T-helper 9 cell (primary cell): ENCODE measurements at places on chromosomes 1 and 21.

DNA sequence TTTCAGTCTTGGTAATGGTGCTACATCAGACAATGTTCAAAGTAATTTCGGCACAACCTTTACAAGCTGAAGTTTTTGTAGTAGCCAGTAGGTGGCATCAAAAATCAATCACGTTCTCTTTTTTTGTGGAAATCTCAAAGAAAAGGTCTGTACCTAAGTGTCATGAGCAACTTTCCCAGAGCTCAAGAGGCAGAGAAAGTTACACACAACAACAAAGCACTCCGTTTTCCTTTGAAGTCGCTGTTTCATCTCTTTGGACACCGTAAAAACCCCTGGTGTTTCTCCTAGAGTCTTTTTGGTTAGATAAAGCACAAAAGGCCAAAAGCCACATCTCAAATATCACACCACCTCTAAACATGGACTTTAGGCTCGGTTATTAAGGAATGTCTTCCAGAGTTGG is 131.6 kb downstream of the LHX8 start:
- no peak for DNase-seq

DNA sequence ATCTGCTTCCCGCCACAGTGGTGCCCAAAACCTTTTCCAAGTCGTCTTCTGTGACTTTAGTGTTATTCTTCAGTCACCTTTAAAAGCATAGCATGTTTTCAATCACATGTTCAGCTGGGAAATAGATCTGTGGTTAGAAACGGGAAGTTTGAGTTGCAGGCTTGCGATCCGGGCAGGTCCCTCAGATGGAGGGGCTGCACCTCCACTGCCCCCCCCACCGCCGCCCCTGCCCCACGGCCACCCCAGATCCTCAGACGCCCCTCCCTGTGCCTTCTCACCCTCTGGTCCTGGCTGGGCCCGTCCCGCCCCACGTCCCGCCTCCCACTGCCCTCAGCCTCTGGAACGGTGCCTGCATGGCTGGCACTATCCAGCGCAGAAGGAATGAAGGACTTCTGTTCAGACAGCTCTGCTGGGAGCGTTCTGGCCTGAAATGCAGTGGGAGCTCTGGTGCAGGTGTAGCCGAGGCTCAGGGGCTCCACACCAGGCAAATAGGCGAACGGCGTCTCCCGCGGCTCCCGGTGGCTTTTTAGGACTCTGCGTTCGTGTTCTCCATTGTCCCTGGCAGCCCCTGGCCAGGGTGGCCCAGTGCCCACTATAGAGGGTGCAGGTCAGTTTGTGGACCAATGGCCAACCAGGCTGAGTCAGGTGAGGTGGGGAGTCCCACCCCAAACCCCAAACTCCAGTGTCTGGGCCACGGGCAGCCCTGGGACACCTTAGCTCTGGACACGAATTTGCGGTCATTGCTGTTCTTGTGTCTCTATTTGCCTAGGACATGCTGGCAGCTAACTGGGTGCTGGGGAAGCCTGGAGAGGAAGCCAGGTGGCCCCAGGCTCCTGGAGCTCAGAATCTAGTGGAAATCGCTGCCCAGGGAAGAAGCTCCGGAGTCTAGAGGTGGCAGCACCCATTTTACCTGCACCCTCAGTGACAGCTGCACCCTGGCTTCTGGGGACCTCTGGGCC is 67.1 kb downstream of the FAAP20 start:
- DNase-seq: no peak

DNA sequence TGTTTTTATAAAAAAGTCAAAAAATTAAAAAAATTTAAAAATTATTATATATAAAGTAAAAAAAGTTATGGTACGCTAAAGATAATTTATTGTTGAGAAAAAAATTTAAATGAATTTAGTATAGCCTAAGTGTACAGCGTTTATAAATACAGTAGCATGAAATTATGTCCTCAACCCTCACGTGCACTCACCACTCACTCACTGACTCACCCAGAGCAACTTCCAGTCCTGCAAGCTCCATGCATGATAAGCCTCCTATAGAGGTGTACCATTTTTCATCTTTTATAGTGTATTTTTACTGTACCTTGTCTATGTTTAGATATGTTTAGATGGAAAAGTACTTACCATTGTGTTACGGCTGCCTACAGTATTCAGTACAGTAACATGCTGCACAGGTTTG is 5.1 kb downstream of the DISC1 start:
- no peak for DNase-seq

- DNase-seq: no peak
Observed at GRCh38 chr1:3864884-3865283, 7.6 kb downstream of the DFFB start.

DNA sequence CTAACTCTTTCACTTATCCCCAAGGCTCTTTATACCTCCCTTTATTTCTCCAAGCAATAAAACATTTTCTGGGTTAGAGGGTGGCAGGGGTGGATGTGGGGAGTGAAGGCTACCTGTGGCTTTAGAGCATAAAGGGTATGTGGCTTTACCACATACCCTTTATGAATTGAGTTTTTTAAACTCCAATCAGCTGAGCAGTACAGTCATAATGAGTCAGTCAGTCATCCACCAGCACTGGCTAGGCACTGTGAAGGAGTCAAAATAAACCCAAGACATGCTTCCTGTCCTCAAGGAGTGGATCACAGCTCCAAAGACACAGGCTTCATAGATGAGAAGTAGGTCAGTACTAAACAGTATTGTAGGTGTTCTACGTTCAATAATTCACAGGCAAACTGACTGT is 2.6 kb upstream of the TDRD10 start:
- no peak for DNase-seq

DNA sequence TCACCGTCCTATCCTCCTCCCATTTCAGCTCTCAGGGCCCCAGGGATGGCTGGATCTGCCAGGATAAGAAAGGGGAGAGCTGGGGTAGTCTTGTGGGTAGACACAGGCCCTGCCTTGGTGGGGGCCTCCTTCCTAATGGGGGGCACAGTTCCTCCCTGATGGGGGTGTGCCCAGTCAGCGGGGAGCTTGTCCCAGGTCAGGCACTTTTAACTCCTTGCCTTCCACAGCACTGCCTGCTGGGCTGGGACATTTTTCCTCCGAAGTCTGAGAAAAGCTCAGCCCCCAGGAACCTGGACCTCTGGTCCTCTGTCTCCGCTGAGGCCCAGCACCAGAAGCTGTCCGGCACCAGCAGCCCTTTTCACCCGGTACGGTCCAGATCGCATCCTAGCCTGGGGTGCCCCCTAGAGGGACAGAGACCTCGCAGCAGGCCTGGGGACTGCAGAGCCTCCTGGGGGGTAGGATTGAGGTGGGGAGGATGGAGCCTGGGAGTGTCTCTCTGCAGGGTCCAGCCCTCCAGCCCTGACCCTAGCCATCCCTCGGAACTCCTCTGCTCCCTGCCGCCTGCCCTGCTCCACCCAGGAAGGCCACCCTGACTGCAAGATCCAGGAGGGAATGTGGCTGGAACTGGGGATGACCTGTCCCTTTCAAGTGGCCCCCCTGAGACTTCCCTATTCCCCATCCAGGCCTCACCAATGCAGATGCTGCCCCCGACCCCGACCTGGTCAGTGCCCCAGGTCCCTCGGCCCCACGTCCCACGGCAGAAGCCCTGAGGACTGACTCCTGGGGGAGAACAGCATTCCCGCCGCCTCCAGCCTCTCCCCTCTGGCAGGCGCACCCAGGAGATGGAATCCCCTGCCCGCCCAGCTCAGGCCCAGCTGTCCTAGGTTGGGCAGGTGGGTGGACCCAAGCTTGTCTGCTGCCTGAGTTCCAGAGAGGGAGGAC is 12.0 kb downstream of the MIIP start:
- no peak for DNase-seq

DNA sequence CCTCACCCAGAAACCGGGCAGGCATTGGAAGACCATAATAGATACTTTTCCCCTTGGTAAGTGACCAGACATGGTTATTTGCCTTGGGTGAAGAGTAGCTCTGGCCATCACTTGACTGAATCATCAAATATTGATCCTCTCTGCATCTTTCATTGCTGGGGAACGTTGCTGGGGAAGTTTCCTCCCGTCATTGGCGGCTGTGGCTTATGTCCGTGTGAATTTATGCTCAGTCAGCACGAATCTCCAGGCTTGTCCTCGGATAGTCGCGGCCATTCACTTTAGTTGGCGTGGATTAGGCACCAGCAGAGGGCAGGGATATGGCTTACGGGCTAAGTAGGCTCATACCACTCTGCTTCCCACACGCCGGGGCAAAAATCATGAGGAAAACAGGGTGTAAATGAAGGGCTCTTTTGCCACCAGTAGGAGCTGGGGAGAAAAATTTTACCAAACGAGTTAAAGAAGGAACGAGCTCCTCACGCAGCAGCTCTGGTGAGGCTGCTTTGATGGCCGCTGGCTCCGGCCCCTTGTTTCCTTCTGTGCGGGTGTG is 473.4 kb downstream of the CAMTA1 start:
- DNase-seq: no peak

DNA sequence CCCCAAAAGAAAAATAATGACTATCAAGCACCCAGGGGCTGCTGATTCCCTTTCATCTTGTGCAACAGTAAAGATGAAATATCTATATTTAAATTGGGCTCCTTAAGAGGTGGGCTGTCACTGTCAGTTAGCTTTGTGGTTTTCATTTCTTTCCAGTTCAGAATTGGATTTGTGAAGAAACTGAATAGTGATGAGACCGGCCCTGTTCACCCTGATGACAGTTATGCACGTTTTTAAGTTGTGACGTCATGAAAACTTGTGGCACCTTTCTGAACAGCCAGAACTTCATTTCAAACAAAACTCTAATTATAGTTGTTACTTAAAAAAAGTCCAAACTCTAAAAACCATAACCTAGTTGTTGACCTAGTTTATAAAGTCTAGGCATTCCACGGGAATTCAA is 125.9 kb downstream of the RUNX1 start:
- DNase-seq: no peak
